Anterior cingulate cortex (tissue), 58 donors: ENCODE measurements at places on chromosomes 3 and 15.
A peak's percentile ranks its signal among the peaks of the same experiment; 100 is the strongest.

DNA sequence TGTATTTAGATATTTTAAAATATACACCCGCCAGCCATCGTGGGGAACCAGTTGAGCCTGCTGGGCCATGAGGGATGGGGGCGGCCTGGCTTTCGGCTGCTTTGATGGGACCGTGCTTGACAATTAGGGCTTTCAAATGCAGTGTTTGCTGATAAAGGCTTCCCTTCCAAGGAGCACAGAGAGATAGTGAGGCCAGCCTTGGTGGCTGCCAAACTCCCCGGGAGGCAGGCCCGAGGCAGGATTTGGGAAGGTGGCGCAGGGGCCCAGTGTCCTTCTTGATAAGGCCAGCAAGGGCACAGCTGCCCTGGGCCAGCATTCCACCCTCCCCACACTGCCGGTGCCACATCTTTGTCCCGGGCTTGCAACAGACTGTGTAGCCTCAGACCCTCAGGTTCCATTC, 75.6 kb downstream of the LINGO1 start:
- DNase-seq, result no peak

- peak; percentile 92 for DNase-seq
Measured at GRCh38 chr15:31326156-31326874, at the start of gene KLF13. Gene KLF13, plus strand, starts transcription at chr15:31326835. Its CDS starts 378 bp downstream, at chr15:31327213.

- no peak for DNase-seq
Measured at GRCh38 chr3:129128357-129129155, 7.0 kb upstream of the RAB43 start.

- DNase-seq, result no peak
Measured at GRCh38 chr3:177102553-177102952, 94.7 kb downstream of the TBL1XR1 start.

DNA sequence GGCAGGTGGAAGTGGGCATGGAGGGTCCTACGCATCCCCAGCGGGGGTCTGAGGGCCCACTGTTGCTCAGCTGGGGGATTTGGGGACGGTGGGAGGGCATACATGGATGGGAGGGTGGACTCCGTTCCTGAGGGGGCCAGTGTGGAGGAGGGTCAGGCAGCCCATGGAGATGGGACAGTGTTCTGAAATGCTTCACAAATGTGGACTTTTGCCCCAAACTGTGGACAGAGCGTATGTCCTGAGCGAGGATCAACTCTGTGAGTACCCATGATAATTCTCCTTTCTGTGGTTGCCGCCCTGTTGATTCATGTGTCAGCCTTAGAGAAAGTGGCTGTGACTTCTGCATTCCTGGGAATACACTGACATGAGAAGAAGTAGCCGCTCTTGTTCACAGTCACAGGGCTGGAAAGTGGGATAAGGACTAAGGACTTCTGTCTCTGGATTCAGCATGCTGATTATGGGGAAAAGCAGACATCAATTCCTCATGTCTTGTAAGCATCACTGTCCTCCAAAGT, 33.4 kb downstream of the SMAD3 start:
- DNase-seq, result no peak

GRCh38 chr3:11624161-11624560, 19.6 kb downstream of the VGLL4 start:
- no peak for DNase-seq

DNA sequence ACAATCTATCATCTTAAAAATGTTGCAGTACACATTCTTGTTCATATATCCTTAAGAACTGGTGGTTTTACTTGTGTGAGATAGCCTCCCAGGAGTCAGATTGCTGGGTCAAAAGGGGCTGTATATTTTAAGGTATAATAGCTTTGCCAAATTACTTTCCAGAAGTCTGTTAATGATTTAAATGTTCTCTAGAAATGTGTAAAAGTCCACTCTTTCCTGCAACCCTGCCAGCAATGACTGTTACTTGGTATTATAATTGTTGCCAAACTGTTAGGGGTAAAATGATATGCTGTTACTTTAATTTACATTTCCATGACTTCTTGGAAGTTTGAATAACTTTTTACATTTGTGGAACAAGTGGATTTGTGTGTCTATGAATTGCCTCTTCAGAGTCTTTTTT, 170.8 kb downstream of the SLC9A9 start:
- DNase-seq, result no peak

GRCh38 chr3:182861348-182861747, 68.0 kb downstream of the ATP11B start:
- no peak for DNase-seq

GRCh38 chr3:184656829-184657681, 54.8 kb downstream of the MAGEF1 start:
- DNase-seq, result no peak

DNA sequence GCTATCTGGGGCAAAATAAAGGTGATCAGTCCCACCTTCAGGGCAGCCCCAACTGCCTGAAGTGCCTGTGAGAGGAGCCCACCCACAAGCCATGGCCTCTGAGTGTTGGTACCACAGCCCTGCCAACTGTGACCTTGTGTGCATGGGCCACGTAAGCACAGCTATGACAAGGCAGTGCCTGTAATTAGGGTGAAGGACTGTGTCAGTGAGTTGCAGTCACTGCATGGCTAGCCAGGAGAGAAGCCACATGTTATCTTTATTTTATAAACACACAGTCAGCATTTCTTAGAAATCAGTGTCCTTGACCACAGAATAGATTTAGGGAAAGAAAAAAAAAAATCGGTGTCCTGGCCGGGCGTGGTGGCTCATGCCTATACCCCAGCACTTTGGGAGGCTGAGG, 24.8 kb downstream of the EXOSC7 start:
- DNase-seq, result no peak

GRCh38 chr15:81069356-81069755, 64.7 kb upstream of the CFAP161 start:
- DNase-seq, result no peak

GRCh38 chr3:100536093-100536492, 43.7 kb downstream of the TMEM45A start:
- no peak for DNase-seq

DNA sequence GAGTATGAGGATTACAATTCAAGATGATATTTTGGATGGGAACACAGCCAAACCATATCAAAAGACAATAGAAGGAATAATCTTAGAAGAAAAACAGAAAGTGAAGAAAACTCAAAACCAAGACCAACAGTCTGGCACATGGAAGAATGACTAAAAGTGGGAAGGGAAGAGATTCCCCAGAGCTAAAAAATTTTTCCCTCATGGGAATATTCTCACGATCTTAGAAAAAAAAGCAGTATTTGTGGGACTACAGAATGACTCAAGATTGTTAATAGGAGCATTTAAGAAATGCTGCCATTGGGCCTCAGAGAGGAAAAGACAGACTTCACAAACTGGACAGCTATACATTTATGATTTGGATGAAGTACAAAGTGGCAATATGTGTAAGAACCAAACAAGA, 18.3 kb downstream of the OSTN start:
- DNase-seq, result no peak

DNA sequence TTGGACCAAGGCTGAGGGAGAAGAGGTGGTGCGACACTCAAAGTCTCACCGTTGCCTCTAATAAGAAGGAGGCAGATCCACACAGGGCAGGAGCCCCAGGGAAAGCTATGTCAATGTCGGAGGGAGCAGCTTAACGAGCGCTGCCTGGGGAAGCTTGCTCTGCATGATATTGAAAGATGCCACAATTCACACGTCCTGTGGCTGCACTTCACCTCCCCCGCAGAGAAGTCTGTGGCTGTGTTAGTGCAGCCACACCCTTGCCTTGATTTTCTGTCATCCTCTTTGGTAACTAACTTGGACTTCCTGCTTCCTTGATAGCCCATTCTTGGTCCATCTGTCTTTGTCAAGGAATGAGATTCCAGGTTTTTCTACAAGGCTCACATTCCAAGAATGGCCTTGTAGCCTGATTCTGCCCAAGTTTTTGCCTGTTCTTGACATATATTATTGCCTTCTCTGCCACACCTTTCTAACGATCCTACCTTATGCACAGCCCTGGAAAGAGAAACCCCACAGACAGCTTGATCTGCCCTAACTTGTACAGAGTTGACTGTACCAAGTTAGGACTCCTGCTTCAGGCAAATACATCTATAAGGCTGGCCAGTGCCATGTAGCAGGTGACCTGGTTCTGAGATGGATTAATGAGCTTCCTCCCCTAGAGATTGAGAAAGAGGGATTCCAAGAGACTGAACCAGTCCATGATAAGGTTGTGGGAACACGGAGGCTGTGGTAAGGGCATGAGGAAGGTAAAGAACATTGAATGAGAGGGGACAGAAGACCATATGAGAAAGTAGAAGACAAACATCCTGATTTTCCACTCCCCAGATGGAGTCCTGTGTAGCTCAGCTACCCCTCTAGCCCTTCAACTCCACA, 153.0 kb upstream of the WNT5A start:
- no peak for DNase-seq

DNA sequence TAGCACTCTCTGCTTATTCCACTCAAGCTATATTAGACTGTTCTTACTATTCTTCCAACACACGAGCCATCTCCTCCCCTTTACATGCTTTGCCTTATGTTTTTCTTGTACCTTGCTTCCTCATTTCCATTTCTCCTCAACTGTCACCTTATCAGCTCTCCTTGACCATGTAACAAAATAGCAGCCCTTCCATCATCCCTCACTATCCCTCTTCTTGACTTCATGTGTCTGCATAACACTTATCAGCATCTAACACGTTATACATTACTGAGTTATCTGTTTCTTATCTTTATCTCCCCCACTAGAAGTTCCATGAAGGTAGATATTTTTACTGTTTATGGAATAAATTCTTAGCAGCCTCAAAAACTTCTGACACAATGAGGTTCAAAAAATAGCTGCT, 45.3 kb downstream of the TRPM7 start:
- no peak for DNase-seq

- DNase-seq, result no peak
Measured at GRCh38 chr3:143901105-143901504, 52.8 kb upstream of the SLC9A9 start.

DNA sequence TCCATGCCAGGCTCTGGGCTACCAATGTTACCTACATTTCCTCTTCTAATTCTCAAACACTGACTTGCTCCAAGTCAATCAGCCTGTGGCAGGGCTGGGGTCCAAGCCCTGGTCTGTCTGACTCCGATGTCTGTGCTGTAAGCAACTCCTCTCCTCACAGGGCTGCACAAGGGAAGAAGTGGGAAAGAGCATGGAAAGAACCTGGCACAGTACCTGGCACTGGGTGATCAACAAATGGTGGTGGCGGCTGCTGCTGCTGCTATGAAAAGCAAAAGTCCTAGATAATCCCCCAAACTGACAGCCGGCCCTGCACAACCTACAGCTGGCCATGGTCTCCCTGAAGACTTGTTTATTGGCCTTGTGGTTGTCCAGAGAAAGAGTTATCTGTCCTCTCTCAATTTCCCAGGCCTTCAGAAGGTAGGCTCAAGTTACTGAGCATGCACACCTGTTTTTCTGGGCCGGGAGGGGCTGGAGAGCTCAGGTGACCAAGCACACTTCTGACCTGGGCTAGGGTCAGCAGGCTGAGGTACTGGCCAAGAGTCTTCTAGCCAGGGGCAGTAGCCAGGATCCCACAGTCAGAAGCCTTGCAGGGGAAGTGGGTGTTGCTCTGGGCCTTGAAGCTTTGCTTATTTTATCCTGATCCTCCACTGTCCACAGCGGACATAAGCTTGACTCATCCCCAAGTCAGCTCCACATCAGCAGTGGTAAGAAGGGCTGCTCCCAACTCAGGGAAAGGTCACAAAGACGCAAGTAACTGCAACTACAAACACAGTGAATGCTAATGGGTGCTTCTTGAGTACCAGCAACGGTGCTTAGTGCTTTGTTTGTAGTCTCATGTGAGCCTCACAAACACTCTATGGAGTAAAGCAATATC, 35.3 kb upstream of the KY start:
- no peak for DNase-seq

DNA sequence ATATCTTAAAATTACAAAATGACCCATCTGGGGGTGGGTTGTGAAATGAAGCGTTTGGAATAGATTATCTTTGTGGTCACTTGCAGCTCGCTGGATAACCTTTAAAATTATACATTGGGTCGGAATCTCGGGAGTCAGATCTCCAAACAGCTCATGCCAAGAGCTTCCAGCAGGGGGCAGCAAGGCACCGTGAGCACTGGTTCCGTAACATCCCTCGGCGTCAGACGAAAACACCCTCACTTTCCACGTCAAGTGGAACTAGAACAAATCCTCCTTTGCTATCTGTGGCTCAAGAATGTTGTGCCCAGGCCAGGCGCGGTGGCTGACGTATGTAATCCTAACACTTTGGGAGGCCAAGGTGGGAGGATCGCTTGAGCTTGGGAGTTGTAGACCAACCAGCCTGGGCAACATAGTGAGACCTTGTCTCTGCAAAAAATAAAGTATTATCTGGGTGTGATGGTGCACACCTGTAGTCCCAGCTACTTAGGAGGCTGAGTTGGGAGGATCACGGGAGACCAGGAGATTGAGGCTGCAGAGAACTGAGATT, 31.1 kb downstream of the UMPS start:
- DNase-seq, result peak; percentile 79

DNA sequence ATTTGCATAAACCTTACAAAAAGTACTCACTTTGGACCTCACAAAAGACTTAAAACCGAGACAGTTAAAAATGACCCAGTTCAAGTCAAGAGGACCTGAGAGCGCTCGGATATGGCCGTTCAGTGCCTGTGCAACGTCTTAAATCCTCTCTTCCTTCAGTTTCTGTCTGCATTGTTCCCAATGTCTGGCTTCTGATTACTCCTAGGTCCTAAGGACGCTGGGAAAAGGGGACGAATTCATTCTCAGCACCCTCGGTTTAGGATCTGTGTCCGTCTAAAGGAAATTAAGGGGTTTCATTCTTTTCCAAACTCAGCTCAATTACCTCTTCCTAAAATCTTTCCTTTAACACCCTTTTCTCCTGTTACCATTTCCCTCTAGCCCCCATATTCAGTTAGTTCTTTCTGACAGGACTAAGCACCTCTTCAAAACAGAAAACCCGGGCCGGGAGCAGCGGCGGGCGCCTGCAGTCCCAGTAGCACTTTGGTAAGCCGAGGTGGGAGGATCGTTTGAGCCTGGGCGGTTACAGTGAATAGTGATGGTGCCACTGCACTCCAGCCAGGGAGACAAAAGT, 970 bp downstream of the DPPA4 start:
- DNase-seq, result no peak

DNA sequence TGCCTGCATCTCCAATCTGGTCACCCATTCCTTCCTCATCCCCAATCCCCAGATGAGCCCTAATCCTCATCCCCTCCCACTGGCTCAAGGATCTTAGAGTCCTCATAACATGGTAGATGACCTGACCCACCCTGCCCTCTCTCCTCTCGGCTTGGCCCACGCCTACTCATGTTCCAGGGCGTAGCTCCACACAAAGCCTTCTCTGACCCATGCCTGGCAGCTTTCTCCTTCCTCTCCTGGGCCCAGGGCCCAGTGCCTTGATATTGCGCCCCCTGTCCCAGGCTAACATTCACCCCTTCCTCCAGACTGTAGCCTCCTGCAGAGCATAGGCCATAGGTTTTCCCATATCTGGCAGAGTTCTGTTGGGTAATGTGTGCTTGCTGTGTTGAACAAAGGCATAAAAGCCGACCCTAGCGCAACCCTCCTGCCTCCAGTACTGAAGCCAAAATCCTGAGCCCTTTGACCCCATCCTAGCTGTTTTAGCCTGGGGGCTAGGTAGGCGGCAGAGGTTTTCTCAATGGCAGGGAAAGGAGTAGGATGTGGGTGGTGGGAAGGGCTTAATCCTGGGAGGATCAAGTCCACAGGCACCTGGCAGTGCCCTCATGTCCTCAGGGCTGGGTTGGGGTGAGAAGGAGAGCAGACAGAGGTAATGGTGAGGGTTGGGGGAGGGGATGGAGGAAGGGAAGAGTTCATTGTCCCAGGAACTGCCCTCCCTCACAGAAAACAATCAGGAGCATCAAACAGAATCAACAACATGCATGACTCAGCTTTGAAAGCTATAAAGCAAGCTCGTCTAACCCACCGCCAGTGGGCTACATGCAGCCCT, 35.5 kb downstream of the MESD start:
- no peak for DNase-seq
